ENCODE measurements at places on chromosomes 2 and 18. TPM values are rescaled to one million over a fixed set of nuclear protein-coding genes. Genes with fewer than 3 reads are reported as not detected.

The PCARE gene
- under 0.01 TPM for total RNA-seq

The FASTKD2 gene
- 32.6 TPM for total RNA-seq

The CRYBA2 gene
- not detected for total RNA-seq

The DYSF gene
- 46.5 TPM for total RNA-seq

The SS18 gene
- 137 TPM for total RNA-seq

Measured in mammary epithelial cell (primary cell).